H1 (cell line): ENCODE measurements at places on chromosomes 16 and 17.

DNA sequence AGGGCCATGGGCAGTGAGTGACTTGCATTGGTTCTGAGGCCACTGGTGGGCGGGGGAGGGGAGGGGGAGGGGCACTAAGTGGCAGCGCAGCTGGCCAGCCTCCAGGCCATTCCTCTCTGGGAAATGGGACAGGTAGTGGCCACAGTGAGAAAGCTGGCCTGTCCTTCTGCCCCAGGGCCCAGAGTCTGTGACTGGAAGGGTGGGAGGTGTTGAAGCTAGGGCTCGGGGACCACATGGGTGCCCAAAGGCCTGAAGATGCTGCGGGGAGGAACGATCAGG is 375 bp upstream of the ALOX12B start:
- H3K4me3 ChIP-seq: no peak overlapping the region
- H3K36me3 ChIP-seq: no peaks in the 10 kb centered on the region
- no peak for DNase-seq
- H3K4me1 ChIP-seq: peaks cover 7% of the 10 kb centered on the region
- H3K27ac ChIP-seq: no peak overlapping the region
- peaks cover 4% of the 10 kb centered on the region; the same call in 1 of the 2 replicates for H3K27me3 ChIP-seq

DNA sequence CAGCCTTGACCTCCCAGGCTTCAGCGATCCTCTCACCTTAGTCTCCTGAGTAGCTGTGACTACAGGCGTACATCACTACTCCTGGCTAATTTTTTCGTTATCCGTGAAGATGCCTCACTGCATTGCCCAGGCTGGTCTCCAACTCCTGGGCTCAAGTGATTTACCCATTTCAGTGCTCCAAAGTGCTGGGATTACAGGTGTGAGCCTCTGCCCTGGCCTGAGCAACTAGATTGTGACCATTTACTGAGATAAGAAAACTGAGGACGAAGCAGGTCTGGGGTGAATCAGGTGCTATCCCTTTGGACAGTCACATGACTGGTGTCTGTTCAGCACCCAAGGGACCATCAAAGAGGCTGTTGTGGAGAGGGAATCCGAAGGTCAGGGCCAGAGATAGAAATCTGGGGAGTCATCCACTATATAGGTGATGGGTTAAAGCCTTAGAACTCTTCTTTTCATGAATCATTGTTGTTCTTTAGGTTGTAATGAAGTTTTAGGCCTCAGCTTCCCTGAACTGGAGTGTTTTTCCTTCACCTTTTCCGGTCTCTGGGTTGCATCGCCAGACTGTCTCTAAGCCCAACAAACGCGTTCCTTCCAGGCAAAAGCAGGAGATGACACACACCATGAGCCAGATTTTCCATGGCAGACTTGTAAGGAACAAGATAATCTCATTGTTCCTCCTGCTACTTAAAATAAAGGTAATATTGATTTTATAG is 62.5 kb downstream of the FTO start:
- no peak overlapping the region for H3K27ac ChIP-seq
- DNase-seq: no peak
- H3K4me3 ChIP-seq: no peak overlapping the region
- no peaks in the 10 kb centered on the region for H3K36me3 ChIP-seq

GRCh38 chr17:10836966-10837590 is 809 bp downstream of the PIRT start:
- H3K27me3 ChIP-seq: no peaks in the 10 kb centered on the region
- H3K36me3 ChIP-seq: no peaks in the 10 kb centered on the region
- peaks cover 5% of the 10 kb centered on the region; the same call in 1 of the 2 replicates for H3K4me1 ChIP-seq
- no peak overlapping the region for H3K27ac ChIP-seq
- no peak overlapping the region for H3K4me3 ChIP-seq

DNA sequence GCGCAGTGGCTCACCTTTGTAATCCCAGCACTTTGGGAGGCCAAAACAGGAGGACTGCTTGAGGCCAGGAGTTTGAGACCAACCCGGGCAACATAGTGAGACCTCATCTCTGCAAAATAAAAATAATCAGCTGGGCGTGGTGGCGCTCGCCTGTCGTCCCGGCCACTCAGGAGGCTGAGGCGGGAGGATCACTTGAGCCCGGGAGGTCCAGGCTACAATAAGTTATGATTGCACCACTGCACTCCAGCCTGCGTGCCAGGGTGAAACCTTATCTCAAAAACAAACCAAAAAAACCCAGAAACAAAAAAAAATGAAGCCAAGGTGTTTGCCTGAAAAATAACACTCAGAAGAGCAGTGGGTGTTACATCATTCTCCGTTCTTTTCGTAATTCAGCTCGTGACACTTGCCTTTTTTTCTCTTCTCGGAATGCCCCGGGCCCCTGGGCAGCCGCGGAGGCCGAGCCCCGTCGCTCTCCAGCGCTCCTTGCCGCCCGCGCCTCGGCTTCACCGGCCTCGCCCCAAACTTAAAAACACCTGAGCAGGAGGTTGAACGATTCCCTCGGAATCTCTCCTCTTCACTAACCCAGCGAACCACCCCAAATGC is 17.0 kb downstream of the PRCD start:
- no peak for DNase-seq
- H3K4me3 ChIP-seq: peak overlapping the region; percentile 95
- peaks cover 18% of the 10 kb centered on the region for H3K36me3 ChIP-seq
- H3K27ac ChIP-seq: 0 out of 2 replicates have a peak overlapping the region, but pooled peaks have one; percentile 2
- H3K4me1 ChIP-seq: peaks cover 9% of the 10 kb centered on the region

- no peaks in the 10 kb centered on the region for H3K36me3 ChIP-seq
- no peak for DNase-seq
Observed at GRCh38 chr17:9230346-9230745, 209.0 kb downstream of the NTN1 start.

DNA sequence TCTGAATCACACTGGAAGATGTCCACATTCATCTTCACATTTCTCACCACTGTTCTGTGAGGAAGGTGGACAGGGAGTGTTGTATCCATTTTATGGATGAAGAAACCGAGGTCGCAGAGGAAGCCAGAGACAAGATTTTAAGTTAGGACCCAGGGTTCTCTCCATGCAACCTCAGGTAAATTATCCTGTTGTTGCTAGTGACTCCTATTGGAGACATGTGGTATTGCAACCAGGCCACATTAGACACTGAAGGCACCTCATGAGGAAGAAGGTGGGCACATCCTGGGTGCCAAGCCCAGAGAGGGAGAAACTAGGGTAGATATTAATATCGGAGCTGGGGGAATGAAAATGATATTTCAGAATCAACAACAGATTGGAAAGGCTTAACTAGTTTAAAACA is 8.5 kb upstream of the WNT9B start:
- no peak for DNase-seq

GRCh38 chr17:60730273-60730672 is 52.6 kb downstream of the BCAS3 start:
- H3K27me3 ChIP-seq: no peaks in the 10 kb centered on the region
- H3K4me1 ChIP-seq: no peaks in the 10 kb centered on the region
- H3K36me3 ChIP-seq: no peaks in the 10 kb centered on the region
- DNase-seq: no peak
- H3K27ac ChIP-seq: no peak overlapping the region
- no peak overlapping the region for H3K4me3 ChIP-seq

DNA sequence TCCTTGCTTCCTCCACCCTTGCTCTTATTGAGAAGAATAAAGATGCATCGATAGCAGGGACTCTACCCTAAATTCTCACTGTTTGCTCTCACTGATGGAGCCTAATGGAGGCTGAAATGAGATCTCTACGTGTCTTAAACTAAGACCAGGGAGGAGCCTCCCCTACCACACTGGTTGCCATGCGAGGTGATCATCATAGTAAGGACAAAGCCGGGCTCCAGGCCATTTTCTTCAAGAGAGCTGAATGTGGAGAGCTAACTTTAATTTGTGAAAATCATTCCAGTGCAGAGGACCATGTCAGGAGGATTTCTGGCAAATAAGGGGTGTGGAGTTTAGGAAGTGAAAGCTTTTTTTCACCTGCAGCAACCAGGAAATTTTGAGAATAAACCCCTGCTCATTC is 5.6 kb downstream of the CDH11 start:
- H3K27ac ChIP-seq: no peak overlapping the region
- H3K36me3 ChIP-seq: no peaks in the 10 kb centered on the region
- peaks cover 3% of the 10 kb centered on the region; the same call in 1 of the 2 replicates for H3K4me1 ChIP-seq
- no peak for DNase-seq
- H3K27me3 ChIP-seq: peaks cover 18% of the 10 kb centered on the region

GRCh38 chr17:81428948-81429774 is 33.9 kb downstream of the BAHCC1 start:
- H3K27me3 ChIP-seq: no peaks in the 10 kb centered on the region
- no peak for DNase-seq
- H3K4me3 ChIP-seq: no peak overlapping the region
- H3K4me1 ChIP-seq: peaks cover 3% of the 10 kb centered on the region; the same call in 1 of the 2 replicates
- H3K36me3 ChIP-seq: no peaks in the 10 kb centered on the region
